NCI-H187 treated with DMSO at 0.1 percent for 48 hours (cell line): ENCODE measurements at places on chromosomes 13 and 19.

- DNase-seq, result no peak
These were observed 1703.2 kb downstream of the EFNB2 start for GRCh38 chr13:104832231-104832630.

DNA sequence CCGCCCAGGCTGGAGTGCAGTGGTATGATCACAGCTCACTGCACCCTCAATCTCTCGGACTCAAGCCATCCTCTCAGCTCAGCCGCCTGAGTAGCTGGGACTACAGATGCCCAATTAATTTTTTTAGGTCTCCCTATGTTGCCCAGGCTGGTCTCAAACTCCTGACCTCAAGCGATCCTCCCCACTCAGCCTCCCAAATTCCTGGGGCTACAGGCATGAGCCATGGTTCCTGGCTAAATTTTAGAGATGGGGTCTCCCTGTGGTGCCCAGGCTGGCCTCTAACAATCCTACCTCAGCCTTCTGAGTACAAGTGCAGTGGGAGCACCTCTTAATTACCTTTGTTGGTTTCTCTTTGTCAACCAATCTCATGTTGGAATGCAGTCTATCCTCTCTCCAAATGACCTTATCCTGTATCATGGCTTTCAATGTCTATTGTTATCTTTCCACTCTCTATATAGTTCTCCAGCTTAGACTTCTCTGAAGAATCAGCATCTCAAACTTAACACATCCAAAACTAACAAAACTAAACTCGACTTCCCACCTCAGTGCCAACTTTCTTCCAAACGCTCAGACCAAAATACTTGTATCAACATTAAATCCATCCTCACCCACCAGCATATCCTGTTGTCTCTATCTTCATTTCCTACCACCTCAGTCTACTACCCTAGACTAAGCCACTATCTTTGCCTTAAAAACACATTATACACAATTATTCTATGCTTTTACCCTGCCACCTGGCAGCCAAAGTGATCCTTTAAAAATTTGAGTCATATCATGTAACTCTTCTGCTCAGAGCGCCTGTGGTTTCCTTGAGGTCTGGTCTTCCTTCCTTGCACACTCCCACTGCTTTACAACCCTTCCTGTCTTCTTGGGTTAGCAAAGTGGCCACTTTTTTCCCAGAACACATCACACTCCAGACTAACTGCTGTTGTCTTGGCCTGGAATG lies 6.7 kb downstream of the TPT1 start:
- no peak for DNase-seq

GRCh38 chr13:113427562-113428468 lies 25.5 kb downstream of the ADPRHL1 start:
- no peak for DNase-seq

- DNase-seq, result no peak
These were observed 9.6 kb downstream of the TSSK6 start for GRCh38 chr19:19505669-19506326.

DNA sequence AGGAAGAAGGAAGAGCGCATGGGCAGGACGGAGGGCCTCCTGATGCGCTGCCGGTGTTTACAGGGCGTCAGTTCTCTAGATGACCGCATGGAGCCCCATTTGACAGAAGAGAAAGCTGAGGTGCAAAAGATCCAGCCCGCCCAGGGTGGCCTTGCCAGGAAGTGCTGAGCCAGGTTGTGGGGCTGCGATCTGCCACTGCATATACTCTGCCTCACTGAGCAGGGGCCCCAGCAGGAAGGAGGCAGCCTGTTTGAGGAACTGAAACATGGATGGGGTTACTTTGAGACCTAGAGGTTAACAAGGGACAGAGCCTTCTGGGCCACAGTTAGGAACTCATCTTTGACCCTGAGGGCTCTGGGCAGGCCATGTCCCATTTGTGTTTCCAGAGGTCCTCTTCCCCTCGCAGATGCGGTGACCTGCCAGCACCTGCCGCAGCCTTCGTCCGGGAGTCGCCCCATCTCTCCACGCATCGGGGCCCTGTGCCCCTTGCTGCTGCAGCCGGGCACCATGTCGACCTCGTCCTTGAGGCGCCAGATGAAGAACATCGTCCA lies 3.2 kb downstream of the EPN1 start:
- no peak for DNase-seq

DNA sequence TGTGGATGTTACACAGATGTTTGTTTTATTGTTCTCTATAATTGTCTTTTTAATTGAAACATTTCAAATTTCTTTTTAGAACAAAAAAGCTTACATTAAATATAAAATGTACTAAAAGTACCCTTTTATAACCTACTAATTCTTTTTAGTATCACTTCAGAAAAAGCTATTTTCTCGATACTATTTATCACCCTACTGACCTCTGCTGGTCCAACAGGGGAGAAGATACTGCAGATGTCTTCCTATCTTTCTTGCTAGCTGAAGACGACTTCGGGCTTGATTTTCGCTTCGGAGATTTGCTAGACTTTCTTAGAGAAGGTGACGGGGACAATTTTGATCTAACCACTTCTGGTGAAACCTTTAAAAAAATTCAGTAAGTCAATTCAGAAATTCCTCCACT lies 42.4 kb downstream of the ZC3H13 start:
- no peak for DNase-seq

DNA sequence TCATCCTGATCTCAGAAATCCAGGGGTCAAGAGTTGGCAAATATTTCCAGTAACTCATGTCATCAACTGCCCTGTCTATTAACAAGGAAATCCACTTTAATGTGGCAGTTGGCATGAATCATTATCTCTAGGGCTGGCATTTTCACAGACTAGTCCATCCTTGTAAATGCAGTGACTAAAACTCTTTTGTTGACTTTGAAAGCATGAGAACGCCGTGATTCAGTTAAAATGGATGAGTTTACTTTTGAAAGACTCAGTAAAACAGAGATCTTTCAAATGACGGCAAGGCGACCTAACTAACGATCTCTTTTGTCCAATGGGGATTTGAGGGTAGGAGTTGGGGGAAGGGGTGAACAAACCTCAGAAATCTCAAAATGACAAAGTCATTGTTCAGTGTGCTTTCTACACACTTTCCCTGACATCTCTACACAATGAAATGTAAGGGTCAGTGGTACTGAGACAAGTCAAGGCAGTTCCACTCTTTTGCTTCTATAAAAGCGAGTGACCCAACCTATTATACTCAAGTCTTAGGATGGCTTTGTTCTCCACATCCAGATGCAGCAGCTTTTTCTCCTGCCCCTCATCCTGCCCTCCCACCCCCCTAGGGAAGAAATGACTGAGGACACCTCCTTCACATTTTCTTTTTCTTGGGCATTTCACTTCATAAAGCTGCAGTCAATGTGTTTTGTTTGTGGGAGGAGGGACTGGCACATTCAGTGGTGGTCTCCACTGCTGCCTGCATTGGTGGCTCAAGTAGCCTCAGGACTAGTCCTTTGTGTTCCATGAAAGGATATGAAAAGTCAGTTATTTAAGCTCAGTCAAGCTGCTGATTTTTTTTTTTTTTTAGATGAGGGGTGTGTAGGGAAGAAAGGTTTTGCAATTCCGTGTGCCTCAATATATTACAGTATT lies 200.5 kb downstream of the ABCC4 start:
- DNase-seq, result no peak

GRCh38 chr19:40717880-40718773 lies 1.2 kb downstream of the ITPKC start:
- no peak for DNase-seq

DNA sequence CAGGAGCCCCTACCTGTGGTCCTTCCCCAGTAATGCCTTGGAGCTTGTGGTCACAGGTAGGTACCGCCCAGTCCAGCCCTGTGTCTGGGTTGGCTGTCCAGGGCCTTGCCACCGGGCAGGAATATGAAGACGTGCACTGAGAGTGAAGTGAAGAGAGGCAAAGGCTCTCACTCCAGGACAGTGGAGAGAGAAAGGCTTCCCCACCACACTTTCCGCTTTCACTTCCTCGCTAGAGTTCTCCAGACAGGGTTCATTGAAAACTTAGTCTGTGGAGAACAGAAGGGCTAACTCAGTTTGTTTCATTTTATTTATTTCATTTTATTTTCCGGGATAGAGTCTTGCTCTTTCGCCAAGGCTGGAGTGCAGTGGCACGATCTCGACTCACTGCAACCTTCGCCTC lies 14.2 kb downstream of the FCAR start:
- no peak for DNase-seq

- no peak for DNase-seq
These were observed 8.1 kb upstream of the SDHAF1 start for GRCh38 chr19:35986664-35987570.

GRCh38 chr19:5097331-5097930 lies 128.5 kb downstream of the KDM4B start:
- DNase-seq, result no peak

GRCh38 chr19:30606114-30607050 lies 234.2 kb downstream of the ZNF536 start:
- no peak for DNase-seq
